ENCODE measurements at places on chromosomes 6 and 20. TPM values are rescaled to one million over a fixed set of nuclear protein-coding genes. Genes with fewer than 3 reads are reported as not detected.

DNA sequence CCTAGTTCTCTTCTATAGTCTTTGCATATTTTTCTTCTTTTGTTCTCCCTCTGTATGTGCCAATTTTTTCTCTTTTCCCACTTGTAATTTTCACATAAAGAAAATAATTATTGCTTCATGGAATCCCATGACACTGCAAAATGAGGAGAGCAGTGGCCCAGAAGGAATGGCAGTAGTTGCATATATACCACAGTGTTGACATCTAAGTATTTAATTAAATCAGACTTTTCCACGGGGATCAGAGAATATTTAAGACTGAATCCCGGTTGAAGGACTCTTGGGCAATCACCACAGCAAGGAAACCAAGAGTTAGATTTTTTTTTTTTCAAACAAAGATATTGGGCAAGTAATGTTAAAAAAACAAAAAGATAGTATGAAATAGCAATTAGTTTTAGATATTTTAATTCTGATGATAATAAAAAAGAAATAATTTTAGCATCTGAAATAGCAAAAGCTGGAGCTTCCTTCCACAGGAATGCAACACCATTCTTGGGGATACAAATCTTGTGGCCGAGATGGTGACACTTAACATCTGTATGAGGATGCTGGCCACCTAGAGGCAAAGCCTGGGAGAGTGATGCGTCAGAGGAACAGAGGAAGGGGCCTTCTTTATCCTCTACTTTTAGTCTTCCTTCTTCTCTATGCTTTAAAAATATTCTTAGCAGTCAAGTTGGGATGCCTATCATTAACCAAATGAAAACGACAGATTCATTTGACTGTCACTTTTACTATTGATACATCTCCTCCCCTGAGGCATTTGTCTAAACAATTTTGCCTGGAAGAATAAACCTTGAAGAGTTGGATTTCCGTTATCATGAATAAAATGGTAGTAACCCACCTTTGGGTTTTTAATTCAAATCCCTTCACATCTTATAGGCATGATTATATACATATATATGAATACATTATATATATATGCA is 356.2 kb downstream of the GJA1 start:
- no peak for DNase-seq

GRCh38 chr20:45153752-45154151 is 20.9 kb upstream of the PI3 start:
- DNase-seq = no peak

DNA sequence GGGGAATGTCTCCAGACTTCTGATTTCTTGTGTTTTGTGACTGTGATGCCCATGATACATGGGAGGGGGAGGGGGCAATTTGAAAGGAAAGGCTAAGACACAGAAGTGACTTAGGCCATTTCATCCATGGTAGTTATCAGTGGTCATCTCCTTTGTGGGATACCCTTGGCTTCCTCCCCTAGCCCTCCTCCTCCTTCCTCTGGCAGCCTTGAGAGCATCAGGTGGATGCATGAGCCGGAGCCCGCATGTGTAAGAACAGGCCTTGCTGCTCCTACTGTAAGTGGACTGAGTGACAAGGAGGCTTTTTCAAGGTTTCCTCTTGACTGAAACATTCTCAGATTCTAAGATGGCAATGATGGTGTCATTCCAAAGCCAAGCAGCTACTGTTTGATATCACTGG is 874 bp downstream of the CD83 start:
- no peak for DNase-seq

GRCh38 chr20:39706184-39706663 is 744.1 kb downstream of the DHX35 start:
- no peak for DNase-seq

- DNase-seq = no peak
These were observed 20.5 kb upstream of the TIAM2 start for GRCh38 chr6:154974485-154975149.

GRCh38 chr6:169832247-169832948 is 81.0 kb downstream of the ERMARD start:
- DNase-seq = no peak

GRCh38 chr6:131381052-131381708 is 191.8 kb upstream of the ARG1 start:
- DNase-seq = no peak

GRCh38 chr20:17871181-17871580 is 97.4 kb downstream of the SNX5 start:
- DNase-seq = peak; percentile 43

DNA sequence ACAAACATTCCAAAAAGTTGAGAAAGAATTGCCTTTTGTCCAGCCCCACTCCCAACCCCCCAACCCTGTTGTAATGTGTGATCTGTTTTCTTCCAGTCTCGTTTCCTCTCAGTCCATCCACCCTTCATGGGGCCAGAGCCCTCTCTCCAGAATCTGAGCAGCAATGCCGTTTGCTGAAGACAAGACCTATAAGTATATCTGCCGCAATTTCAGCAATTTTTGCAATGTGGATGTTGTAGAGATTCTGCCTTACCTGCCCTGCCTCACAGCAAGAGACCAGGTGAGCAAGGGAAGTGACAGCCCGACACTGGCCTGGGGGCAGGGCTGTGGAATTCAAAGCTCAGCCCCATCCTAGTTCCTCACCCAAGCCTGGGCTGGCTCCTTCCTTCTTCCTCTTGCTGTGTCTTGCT is 7.8 kb downstream of the MAVS start:
- DNase-seq = no peak

- DNase-seq = no peak
These were observed 1301.6 kb downstream of the EPHA7 start for GRCh38 chr6:92117800-92118199.

DNA sequence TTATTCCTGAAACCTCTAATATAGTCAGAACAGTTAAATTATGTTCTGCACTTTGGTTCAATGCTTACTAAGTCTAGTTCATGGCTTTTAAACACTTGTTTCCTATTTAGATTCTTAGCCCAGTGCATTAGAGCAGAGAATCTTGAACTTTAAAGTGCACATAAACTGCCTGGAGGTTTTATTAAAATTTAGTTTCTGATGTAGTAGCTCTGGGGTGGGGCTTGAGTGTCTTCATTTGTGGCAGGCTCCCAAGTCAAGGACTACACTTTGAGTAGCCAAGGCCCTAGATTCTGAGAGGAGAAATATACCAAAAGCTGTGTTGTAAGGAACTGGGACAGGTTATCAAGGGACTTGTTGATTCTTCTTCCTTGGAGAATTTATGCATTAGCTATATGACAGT is 1604.2 kb downstream of the KHDRBS2 start:
- DNase-seq = no peak

DNA sequence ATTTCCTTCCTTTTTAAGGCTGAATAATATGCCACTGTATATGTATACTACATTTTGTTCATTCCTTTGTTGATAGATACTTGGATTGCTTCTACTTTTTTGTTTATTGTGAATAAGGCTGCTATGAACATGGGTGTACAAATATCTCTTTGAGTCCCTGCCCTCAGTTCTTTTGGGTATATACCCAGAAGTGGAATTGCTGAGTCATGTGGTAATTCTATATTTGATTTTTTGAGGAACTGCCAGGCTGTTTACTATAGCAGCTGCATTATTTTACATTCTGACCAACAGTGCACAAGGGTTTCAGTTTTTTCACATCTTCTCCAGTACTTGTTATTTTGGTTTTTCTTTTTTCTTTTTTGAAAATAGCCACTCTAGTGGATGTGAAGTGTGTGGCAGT is 34.1 kb downstream of the CDS2 start:
- no peak for DNase-seq

DNA sequence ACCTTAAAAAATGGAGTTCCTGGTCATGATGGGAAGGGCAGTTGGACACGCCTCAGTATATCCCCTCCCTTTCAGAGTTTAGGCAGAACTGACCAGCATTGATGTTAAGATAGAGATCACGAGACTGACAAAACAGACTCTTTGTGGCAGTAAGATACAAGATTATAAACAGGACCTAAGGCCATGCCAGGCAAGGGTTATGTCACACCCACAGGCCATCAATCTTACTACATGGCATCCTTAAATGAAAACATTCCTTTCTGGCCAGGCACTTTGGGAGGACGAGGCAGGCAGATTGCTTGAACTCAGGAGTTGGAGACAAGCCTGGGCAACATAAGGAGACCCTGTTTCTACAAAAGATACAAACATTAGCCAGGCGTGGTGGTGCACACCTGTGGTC is 129.3 kb upstream of the MLN start:
- DNase-seq = peak; percentile 10

- no peak for DNase-seq
These were observed 125.1 kb downstream of the JARID2 start for GRCh38 chr6:15370733-15371671.

Gene GHRH
- not detected for total RNA-seq

Gene RAMACL
- 0.27 TPM for total RNA-seq

Gene LTA
- total RNA-seq = not detected

Gene MUCL3
- not detected for total RNA-seq

Gene EDN1
- total RNA-seq = 12.5 TPM

Gene MLIP
- total RNA-seq = not detected
